ENCODE measurements at places on chromosomes 5 and 9.

GRCh38 chr9:22840641-22841040, 394.0 kb downstream of the DMRTA1 start:
- no peak for DNase-seq

DNA sequence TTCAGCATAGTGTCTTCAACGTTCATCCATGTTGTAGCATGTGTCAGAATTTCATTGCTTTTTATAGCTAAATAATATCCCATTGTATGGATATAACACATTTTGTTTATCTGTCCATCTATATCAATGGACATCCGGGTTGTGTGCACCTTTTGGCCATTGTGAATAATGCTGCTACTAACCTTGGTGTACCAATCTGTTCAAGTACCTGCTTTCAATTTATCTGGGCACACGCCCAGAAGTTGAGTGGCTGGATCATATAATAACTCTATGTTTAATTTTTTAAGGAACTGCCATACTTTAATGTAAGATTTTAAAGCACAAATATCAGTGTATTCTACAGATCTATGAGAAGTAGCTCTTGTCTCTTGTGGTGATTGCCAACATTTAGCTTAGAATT, 43.5 kb downstream of the SCAI start:
- DNase-seq, result no peak

- DNase-seq, result no peak
These were observed 63.5 kb downstream of the GPR21 start for GRCh38 chr9:123096987-123097386.

DNA sequence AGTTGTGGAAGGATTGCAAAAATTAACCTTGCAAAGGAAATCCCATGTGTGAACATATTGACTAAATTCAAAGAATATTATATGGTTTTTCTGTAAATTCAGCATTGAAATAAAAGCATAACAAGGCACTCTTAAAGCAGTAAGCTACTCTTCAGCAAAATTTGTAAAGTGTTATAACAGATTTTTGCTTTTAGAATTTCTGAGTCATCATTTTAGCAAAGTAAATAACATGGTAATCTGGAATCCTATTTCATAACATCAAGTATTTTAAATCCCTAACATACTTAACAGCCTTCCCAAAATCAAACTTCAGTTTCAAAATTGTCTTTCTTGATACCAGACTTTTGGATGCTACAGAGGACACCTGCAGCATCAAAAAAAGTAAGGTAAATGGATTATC, 436.0 kb upstream of the CDH9 start:
- DNase-seq, result no peak

- no peak for DNase-seq
These were observed 14.3 kb upstream of the CTNND2 start for GRCh38 chr5:11918463-11919045.

- no peak for DNase-seq
These were observed 8.9 kb upstream of the NRG2 start for GRCh38 chr5:140051950-140052349.

All from NCI-H187 (cell line).